ENCODE measurements at places on chromosomes 5 and 9. TPM values are rescaled to one million over a fixed set of nuclear protein-coding genes. Genes with fewer than 3 reads are reported as not detected.

NMUR2 gene
- not detected for total RNA-seq

APBA1 gene
- total RNA-seq = 0.72 TPM

C9orf50 gene
- total RNA-seq = not detected

SPINK1 gene
- total RNA-seq = not detected

PCDHGA7 gene
- not detected for total RNA-seq

MSX2 gene
- not detected for total RNA-seq

SPATA9 gene
- not detected for total RNA-seq

GDF9 gene
- 0.75 TPM for total RNA-seq

EEIG1 gene
- 405 TPM for total RNA-seq

BRINP1 gene
- not detected for total RNA-seq

KIF20A gene
- 44.9 TPM for total RNA-seq

WDR38 gene
- not detected for total RNA-seq

CBY3 gene
- total RNA-seq = 0.31 TPM

NTRK2 gene
- total RNA-seq = 0.31 TPM

BAAT gene
- total RNA-seq = not detected

LECT2 gene
- not detected for total RNA-seq

IFNK gene
- not detected for total RNA-seq

NR5A1 gene
- total RNA-seq = not detected

HAND1 gene
- total RNA-seq = not detected

IDNK gene
- total RNA-seq = 7.2 TPM

FIBCD1 gene
- total RNA-seq = not detected

RASEF gene
- 0.08 TPM for total RNA-seq

SIT1 gene
- total RNA-seq = 191 TPM

PKD2L2 gene
- total RNA-seq = not detected

TICAM2 gene
- total RNA-seq = 0.68 TPM

ERP44 gene
- 16.0 TPM for total RNA-seq

MCC gene
- 1.7 TPM for total RNA-seq

INSL4 gene
- total RNA-seq = not detected

BOD1 gene
- total RNA-seq = 22.9 TPM

GRIN1 gene
- total RNA-seq = not detected

ITGA1 gene
- 1.6 TPM for total RNA-seq

OSTF1 gene
- 103 TPM for total RNA-seq

ARSK gene
- 5.7 TPM for total RNA-seq

ARL15 gene
- total RNA-seq = 12.5 TPM

SHOC1 gene
- total RNA-seq = not detected

ANKRD34B gene
- not detected for total RNA-seq

NR6A1 gene
- 0.50 TPM for total RNA-seq

ABO gene
- total RNA-seq = 0.50 TPM

PDE6A gene
- total RNA-seq = not detected

CD14 gene
- total RNA-seq = 0.77 TPM

TARS1 gene
- total RNA-seq = 146 TPM

SPARC gene
- 0.89 TPM for total RNA-seq

COX7C gene
- total RNA-seq = 532 TPM

ELOVL7 gene
- total RNA-seq = 0.20 TPM
